Right atrium auricular region (tissue), 2 donors: ENCODE measurements at places on chromosomes 5 and 9. TPM values are rescaled to one million over a fixed set of nuclear protein-coding genes. Genes with fewer than 3 reads are reported as not detected.

DNA sequence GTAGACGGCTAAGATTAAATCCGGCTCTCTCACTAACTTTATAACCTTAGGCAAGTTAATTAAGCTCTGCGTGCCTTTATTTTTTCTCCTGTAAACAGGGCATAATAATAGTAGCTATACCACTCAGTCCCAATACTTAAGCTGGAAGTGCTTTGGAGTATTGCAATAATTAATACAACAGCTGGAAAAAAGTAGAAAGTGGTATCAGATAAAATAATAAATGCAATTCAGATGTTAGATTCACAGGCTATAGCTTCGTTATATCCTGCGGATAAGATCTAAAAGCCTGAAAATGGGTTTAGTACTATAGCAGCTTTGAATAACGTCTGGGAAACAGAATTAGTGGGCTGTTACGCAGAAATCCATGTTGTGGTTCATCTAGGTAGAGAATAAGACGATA is 51.8 kb downstream of the MEGF9 start:
- DNase-seq: no peak

DNA sequence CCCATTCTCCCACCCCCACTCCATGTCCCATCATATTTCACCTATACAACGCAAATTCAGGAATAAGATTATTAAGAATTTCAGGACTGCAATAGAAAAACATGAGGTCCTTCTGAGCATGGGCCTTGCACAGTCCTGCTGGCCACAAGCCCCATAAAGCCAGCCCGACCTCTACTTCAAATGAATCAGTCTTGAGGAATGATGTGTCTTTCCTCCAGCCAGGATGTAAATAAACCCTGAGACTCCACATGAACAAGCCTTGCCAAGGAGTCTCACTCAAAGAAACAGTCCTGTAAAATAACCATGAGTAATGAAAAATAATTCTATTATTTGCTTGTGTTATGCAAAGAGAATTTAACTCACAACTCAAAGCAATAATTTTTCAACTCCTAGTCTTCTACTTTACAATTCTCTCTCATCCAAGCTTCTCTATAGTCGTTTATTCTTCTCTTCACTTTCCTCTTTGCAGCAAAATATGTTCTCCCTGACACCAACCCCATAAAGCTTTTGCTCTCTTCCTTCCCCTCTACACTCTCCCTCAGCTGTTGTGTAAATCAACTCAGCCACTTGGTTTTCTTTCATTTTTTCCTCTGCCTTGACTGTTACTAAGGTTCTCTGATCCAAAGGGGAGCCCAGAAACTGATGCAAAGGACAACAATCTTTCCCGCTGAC is 140.1 kb upstream of the MOCS2 start:
- no peak for DNase-seq

DNA sequence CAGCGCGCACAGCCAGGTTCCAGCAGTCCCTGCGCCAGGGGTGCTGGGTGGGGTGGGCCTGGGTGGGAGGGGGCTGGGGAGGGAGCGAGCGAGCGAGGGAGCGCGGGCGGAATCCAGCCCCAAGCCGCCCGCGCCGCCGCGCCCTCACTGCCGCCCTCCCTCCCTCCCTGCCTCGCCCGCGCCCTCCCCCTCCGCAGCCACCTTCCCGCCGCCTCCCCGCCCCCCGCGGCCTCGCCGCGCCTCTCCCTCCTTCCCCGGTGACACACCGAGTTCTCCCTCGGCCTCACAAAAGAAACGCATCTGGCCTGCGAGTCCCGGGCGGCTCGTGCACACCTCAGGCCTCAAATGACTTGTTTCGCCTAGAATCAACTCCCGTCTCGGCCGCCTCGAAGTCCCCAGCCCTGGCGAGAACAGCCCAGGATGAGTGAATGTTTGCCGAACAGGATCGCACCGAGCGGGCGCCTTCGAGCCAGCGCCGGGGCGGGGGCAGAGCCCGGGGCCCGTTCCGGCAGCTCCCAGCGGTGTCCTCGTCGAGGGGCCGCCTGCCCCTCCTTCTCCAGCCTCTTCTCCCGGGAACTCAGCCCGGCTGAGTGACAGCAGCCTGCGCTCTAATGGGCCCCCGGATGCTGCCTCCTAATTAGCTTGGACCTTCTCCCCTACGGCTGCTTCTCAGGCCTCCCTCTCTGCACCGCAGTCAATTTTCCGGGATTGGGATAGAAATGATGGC is 371 bp upstream of the PITX1 start:
- no peak for DNase-seq

The UBE2QL1 gene
- total RNA-seq: 9.1 TPM

- DNase-seq: no peak
Observed at GRCh38 chr5:61953913-61954312, 352.1 kb upstream of the KIF2A start.

The SLC22A5 gene
- total RNA-seq: 17.6 TPM
